ENCODE measurements at places on chromosomes 11 and 22.

GRCh38 chr22:20194681-20195593, 44.1 kb upstream of the CCDC188 start:
- no peak for DNase-seq

- no peak for DNase-seq
These were observed 6.2 kb downstream of the POGLUT3 start for GRCh38 chr11:108491936-108492335.

GRCh38 chr11:22415476-22415875, 77.3 kb downstream of the SLC17A6 start:
- DNase-seq: no peak

DNA sequence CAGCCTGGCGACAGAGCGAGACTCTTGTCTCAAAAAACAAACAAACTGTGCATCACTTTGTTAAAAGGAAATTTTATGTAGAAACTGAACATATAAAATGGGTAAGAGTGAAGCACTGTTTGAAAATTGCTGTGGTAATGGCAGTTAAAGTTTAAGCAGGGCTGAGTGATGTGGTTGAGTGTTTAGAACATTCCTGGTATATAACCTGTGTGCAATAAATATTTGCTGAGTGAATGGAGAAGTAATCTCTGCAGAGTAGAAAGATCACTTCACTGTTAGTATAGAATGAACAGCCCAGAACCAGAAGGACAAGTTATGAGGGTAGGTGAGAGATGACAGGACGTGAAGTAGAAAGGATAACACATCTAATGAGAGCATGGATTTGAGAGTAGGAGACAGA, 27.3 kb downstream of the CECR2 start:
- DNase-seq: no peak

GRCh38 chr11:90822996-90823395, 600.1 kb upstream of the CHORDC1 start:
- DNase-seq: no peak

GRCh38 chr22:19631899-19632667, 82.2 kb upstream of the SEPTIN5 start:
- no peak for DNase-seq

GRCh38 chr11:37089439-37089838, 491.4 kb upstream of the RAG2 start:
- no peak for DNase-seq

DNA sequence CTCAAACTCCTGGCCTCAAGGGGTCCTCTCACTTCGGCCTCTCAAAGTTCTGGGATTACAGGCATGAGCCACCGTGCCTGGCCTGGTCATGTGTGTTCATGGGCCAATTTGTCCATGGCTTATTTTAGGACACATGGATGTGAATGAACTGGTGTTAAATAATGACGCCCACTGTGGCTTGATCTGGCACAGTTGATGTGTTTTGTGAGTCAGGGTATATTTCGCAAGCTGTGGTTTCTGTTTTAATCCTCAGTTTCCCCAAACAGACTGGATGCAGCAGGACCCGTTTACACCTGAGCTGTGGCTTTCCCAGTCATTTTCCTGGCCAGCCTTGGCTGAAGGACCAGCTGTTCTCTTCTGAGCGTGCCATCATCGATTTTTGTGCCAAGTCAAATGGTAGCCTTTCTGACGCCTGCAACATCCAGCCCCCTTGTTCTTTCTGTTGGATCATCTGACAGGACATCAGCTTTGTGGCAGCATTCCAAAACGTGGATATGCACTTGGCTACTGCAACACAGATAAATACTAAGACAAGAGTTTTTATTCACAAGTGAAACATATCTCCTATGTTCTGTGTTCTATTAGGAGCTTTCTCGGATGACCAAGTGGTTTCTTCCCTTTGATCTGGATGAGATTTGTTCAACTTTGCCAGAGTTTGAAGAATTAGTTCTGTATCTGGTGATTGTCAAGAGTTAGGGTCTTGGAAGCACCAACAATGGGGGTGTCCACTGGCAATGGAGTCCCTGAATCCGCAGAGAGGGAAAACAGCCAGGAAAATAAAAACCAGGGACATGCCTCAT, 40.0 kb upstream of the SEPTIN5 start:
- DNase-seq: no peak

GRCh38 chr11:110525883-110526282, 96.1 kb downstream of the FDX1 start:
- DNase-seq: no peak

DNA sequence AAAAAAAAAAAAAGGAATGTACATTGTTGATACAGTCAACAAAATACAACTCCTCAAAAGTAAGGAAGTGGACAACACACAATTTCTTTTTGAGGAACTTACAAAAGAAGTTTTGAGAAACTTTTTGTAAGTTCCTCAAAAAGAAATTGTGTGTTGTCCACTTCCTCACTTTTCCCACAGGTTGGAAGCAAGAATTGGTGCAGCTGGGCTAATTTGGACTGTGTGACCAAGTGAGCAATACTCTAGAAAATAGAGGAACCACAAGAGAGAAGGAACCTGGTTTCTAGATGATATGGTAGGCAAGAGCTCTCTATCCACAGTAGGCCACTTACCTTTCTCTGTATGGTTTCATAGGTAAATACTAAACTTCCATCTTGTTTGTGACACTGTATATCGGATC, 1053.8 kb downstream of the LRRC4C start:
- DNase-seq: no peak

GRCh38 chr11:94219771-94220170, 84.6 kb upstream of the IZUMO1R start:
- no peak for DNase-seq

DNA sequence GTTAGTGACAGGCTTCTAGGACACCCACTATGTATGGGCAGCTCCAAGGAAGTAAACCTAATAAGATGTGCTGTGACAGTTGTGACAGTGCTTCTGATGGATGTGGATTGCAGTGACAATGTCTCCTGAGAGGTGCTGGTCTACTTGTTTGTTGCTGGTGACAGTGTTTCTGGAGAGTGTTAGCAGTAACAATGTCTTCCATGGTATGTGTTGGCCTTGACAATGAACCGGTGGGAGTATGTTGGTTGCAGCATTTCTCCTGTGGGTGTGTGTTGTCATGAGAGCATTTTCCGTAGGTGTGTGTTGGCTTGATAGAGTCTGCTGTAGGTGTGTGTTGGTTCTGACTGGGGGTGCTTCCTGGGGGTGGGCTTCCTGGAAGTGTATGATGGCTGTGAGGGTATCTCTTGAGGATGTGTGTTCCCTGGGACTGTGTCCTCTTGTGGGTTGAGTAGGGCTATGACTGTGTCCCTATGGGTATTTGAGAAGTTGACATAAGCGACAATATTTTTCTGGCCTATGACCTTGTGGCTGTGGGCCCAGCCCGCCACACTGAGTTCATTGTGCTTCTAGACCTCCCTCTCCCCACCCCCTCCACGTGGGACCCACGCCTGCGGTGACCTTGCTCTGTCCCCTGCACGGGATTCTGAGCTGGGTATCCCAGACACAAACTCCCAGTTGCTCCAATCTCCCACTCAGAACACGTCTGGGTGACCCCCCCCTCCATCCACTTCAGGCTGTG, 1.2 kb downstream of the DCHS1 start:
- DNase-seq: no peak

DNA sequence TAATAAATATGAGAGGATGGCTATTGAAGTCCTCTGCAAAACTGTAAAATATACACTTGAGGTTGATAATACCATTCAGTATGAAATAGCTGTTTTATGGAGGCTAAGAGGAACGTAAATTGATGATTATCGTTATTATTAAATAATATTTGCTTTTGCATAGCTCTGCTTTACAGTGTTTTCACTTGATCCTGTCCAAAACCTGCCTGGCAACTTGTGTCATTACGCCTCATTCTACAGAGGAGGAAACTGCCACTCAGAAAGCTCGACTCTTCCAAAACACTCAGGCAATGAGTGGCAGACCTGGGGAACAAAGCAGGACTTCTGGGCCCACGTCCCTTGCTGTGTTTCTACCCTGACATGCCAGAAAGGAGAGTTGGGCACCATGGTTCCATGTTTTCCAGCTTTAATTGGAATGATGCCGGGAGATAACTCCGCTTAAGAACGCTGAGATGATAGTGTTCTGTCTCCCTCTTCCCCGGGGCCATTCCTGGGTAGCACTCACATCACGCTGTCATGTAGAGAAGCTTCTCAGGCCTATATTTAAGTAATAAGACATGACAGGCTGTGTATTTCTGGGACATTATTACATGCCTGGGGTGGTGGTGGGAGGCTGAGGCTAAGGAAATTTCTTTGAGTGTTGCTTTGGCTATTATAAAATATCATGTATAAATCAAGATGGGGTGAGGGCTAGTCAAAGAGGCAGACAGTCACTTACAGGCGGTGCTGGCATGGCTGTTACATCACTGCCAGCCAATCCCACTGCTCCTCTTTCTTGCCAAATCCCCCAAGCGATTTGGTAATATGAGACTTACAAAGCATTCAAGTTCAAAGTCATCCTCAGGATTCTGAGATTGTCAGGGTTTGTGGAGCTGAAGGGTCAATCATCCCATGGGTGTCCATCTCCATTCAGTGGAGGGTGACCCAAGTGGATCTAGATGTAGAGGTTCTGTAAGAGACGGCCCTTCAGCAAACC, 501.7 kb downstream of the INSC start:
- DNase-seq: no peak

GRCh38 chr22:30005213-30005857, 74.9 kb upstream of the HORMAD2 start:
- peak; percentile 72 for DNase-seq

Data from WERI-Rb-1 (cell line).